ENCODE measurements at places on chromosomes 3 and 15.
A peak's percentile ranks its signal among the peaks of the same experiment; 100 is the strongest.

GRCh38 chr15:38587214-38587613 is 22.6 kb upstream of the RASGRP1 start:
- DNase-seq: peak; percentile 22

GRCh38 chr15:48682942-48683651 is 37.6 kb upstream of the FBN1 start:
- DNase-seq: no peak

DNA sequence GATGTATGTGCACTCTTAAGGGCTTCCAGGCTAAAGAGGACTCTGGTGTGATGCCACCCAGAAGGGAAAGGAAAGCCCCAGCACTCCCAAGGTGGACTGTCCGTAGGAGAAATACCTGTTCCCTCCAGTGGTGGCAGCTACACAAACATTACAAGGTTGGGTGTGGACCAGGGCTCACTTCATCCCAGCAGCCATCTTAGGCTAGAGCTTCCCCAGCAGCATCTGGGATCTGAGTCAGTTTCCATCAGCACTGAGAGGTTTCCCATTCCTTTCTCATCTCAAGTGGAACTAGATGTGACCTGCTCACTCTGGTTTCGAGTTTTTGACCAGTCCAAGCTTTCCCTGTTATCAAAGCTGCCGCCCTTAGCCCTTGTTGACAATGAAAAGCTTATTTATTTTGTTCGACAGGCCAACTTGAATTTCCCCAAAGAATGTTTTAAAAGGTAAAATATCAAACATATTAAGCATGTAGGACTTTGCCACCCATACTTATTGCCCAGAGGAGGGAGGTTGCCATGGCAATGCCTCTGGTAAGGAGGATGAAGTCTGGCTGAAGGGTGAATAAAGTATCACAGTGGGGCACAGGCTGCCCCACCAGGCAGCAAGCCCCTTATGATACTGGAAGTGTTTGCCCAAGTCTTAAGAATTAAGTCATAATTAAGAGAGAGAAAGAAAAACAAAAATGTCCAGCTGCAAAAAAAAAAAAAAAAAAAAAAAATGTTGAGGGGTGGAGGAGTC is 28.9 kb downstream of the CLDN18 start:
- DNase-seq: no peak

GRCh38 chr3:27511724-27512422 is 27.7 kb upstream of the SLC4A7 start:
- DNase-seq: no peak

DNA sequence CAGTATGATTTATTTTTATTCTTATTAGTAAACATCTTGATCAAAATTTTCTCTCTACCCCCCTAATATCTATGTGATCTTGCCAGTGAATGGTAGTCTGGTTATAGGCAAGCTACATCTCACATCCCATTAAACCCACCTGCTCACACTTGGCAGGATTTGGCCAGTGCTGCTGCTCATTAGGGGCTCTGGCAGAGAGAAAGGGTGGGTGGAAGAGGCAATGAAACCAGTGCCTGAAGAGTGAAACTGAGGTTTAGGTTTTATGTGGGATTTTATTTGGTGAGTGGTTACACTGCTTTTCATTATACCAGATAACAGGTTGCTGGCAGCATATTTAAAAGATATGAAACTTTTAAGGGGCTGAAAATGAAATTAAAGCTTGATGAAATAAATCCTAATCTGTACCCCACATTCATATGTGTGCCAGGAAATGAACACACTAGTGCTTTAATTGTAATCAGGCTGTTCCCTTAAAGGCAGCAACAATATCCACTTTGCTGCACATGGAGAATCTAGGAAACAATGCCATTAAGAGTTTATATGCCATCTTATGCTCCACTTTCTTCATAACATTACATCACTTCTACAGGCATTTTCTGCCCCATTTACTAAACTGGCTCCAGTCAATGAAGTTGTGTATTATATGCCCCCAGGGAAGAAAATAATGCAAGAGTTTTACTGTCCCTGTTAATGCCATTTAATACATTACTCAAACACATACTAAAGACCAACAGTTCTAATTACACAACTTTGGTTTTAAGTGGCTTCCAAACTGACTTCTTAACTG is 688.7 kb downstream of the MECOM start:
- DNase-seq: no peak

GRCh38 chr3:17384567-17385296 is 357.7 kb downstream of the TBC1D5 start:
- no peak for DNase-seq

- no peak for DNase-seq
Measured at GRCh38 chr3:73563896-73564582, 60.7 kb downstream of the PDZRN3 start.

DNA sequence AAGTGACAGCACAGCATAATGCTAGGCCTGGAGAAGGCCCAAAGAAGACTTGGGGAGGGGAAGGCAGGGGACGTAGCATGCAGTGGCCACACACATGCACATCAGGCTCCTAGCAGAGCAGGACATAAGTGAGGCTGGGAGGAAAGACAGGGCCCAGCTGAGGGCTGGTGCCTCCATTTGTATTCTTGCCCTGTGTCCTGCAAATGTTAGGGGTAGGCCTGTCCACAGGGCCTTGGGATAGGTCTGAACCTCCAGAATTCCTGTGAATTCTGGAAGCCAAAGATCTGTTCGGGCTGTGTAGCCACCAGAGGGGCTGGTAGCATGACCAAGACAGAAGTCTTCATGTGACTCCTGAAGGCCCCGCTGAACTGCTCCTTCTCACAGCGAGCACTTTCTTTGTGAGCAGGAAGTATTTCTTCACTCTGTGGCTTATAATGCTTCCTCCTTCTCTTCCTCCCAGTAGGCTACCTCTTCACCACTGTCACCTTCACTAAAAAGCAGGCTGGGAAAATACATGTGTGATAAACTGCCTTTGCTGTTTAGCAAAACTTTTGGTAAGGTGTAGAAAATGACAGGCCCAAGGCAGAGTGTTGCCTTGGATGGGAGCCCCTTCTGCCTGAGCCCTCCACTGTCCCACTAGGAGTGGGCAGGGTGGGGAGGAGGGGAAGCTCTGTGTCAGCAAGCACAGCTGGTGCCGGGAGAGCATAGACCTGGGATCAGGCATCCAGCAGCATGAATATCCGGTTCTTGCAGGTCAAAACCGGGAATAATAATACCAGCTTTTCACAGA is 8.4 kb downstream of the CERS3 start:
- DNase-seq: peak; percentile 4

Data from CD4-positive, alpha-beta T cell treated with Interleukin-10 for 1 hour (primary cell).